ENCODE measurements at places on chromosomes 1 and 21.

DNA sequence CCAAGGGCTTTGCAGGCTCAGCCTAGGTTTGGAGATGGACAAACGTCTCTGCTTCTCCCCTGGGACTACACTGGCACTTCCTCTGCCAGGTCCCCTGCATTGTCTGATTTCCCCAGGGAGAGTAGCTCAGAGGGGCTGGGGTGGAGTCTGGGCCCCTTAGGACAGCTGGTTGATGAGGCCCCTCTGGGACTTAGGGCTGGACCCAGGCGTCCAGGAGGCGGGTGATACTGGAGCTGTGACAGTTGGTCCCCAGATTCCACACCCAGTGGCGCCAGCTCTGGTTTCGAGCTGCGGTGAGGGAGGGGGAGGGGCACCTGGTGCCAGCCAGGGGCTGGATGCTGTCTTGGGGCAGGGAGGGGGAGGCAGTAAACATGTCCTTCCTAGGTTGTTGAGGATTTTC is 7.4 kb upstream of the MEX3A start:
- DNase-seq = no peak

DNA sequence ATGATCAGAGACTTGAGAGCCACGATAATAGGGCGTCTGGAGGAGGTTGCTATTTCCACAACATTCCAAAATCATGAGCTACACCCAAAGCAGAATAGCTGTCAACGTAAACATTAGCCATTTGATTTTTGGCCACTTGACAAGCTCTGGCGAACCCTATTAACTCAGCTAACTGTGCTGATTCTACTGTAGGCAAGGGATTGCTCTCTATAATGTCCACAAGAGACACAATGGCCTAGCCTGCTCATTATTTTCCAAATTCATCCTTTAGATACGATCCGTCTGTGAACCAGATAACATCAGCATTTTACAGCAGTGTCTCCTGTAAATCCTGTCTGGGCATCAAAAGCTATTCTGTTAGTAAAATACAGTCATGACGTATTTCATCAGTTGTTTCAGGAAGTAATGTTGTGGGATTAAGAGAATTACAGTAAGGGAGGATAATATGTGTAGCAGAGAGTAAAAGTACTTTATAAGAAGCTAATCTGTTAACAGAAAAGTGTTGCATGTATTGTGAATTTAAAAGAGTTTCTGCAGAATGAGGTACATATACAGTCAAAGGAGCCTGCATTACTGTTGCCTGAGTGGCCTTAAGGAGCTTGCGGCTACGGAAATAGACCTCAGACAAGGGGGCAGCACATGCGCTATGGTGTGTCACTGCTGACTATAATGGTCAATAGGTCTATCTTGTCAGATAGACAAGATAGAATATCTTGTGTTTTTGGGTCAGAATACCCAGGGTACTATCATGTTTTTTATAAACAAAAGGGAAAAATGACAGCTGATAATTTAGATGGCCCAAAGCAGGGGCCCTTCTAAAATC is 44.9 kb upstream of the TINAGL1 start:
- no peak for DNase-seq

- no peak for DNase-seq
Observed at GRCh38 chr1:234212764-234213657, 160.2 kb upstream of the COA6 start.

- no peak for DNase-seq
Observed at GRCh38 chr1:39789571-39790110, 976 bp upstream of the BMP8B start.

- no peak for DNase-seq
Observed at GRCh38 chr1:114299331-114299975, 145.8 kb upstream of the SYT6 start.

DNA sequence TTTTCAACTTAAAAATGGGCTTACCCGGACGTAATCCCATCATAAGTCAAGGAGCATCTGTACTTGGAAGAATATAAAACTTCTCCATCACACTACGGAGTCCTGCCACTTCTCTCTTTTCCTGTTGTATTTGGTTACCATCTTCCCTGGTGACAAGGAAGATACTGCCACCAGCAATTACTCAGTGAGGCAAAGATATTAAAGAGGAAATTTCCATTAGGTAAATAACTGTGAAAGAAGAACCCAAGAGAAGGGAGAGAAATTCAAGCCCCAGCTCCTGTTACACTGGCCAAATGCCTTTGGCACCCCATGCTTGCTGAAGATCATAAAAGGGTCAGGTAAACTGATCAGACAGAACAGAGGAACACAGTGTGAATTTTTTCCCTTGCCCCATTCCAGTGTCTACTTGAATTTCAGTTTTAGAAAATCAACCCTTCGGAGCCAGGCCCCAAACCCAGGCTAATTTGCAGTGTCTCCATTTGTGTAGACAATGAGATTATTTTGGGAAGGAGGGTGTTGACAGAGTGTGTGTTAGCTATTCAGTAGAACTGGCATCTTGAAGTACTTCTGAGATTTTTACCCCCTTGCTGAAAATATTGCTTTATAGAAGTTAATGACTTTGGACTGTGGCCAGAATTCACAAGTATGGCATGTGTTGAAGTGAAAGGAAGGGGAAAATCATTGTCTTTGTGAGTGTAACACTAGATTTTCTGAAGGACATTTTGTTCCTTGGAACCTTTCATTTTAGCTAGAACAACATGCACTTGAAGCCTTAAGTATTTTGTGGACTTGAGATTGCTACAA is 167.1 kb downstream of the DHRS3 start:
- no peak for DNase-seq

DNA sequence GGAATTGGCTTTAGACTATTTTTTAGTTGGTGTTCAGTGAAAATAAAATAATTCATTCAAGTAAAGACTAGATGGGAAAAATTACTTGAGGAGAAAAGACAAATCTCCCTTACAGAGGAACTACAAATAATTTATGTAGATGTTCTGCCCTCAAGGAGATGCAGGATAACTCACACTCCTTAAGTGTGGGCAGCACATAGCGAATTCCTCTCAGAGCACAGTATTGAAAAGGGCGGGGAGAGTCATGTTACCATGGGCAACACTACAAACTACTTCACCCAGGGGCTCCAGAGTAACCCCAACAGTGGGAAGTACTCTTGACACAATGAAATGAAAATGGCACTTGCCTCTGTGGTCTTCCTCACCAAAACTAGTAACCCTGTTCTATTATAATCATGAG is 20.6 kb upstream of the LAMC2 start:
- DNase-seq = no peak

- DNase-seq = no peak
Observed at GRCh38 chr1:235843461-235843961, 23.2 kb downstream of the LYST start.

DNA sequence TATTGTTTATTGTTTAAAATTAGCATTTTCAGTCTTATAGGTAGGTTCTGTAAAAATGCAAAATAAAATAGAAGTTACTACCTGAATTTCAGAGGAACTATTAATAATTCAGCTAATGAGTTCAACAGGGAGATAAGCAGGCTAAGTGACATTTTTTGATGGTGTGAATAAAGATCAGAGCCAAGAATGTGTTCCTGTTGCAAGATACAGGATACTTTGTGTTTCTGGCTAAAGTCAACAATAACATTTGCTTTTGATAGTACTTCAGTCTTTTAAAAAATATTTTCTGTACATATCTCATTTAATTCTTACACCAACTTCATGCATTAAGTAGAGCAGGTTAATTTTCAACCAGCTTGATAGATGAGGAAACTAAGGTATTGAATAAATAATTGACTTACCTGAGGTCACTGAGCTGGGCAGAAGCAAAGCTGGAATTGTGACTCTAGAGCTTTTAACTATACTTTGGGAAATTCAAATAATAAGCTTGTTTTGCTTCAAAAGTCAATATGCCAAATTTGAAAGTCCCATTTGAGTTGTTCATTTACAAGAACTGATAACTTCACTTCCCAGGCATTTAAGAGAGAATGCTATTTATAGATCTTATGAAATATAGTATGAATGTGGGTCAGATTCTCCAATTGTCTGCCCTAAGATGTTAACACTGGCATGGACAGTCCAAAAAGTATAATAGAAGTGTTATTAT is 6.0 kb downstream of the GORAB start:
- no peak for DNase-seq

DNA sequence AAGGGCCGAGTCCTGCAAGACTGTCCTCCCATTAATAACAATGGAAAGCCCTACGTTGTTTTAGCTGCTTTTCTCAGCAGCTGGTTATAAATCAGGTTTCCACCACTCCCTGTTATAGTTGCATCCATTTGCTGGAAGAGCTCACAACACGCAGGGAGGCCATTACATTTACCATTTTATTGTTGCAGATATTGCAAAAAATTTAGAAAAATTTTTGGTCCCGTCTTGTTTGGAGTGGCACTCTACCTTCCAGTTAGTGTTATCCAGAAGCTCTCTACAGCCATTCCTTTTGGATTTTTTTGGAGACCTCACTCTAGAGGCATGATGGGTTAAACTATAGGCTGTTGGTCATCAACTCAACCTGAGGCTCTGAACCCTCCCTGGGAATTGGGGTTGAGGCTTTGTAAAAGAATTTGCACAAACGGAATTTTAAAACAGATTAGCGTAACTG is 1532.1 kb upstream of the TPTE start:
- DNase-seq = no peak

DNA sequence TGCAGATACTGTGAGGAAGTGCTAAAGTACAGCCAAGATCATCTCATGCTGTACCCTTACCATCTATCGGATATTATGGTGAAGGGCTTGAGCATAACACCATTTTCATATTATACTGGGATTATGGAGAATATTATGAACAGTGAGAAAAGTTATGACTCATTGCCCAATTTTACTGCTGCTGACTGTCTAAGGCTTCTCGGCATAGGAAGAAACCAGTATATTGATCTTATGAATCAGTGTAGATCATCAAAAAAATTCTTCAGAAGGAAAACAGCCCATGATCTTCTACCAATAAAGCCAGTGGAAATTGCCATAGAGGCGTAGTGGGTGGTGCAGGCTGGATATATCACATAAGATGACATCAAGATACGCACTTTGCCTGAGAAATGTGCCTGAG is 47.7 kb downstream of the PPIAL4G start:
- no peak for DNase-seq

DNA sequence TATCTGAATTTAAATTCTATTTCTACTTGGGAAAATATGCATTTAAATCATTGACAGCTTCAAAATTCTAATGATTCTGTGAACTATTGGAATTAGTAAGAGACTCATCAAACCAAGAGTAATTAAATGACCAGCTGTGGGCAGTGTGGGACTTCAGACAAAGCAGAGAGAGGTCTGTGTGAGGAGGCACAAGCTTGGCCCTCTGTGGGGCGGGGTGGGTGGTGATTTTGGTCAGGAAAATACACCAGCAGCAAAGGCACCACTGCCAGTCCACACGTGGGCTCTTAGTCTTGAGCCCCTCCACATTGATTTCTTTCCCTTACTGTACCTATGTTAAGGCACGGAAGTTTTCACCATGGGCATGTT is 39.2 kb upstream of the RAB4A start:
- no peak for DNase-seq

DNA sequence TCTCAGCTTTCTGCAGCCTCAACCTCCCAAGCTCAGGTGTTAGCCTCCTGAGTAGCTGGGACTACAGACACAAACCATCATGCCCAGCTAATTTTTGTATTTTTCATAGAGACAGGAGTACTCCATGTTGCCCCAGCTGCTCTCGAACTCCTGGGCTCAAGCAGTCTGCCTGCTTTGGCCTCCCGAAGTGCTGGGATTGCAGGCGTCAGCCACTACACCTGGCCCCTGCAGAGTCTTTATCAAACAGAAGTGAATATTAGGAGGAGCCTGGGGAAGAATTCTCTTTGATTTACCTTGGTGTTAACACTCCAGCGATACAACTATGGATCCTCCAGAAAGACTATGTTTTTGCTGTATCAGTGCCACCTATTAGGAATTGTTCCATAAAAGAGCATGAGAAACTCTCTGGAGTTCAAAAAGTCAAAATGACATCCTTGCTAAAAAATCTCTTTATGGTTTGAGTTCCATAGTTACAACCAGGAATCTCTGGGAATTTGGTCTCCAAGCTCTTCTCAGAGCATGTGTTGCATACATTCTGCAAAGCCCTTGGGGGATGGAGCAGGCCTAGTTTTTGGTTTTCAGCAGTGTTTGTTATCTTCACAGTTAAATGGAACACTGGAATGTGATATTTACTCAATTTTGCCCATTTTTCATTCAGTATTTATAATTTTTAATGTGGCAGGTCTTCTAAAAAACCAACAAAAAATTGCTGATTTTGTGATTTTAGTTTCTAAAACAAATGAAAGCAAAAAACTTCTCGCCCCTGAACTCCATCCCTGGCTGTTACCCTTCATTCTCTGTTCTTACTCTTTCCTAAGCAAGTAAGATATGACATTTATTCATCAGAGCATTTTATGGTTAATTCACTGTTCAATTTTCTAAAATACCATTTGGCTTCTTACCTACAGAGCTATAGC is 77.3 kb downstream of the OLFML2B start:
- no peak for DNase-seq

- DNase-seq = no peak
Observed at GRCh38 chr1:193569096-193569982, 382.9 kb upstream of the B3GALT2 start.

DNA sequence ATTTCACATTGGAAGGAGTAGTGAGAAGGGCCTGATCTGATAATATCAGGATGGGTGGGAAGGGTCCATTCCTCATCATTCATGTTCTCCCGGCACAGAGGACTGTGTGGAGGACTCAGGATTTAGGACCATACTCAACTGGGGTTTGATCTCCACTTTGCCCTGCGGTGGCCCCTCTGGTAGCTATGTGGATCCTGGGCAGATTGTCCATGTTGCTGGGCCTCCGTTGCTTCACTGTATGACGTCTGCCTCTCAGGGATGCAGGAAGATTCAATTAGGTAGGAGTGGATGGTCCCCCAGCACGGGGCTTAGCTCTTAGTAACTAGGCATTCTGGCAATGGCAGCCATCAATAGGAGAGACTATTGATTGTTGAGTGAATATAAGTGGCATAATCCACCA is 2.3 kb downstream of the ETS2 start:
- no peak for DNase-seq

- DNase-seq = no peak
Observed at GRCh38 chr1:70979313-70979712, 68.3 kb downstream of the PTGER3 start.

DNA sequence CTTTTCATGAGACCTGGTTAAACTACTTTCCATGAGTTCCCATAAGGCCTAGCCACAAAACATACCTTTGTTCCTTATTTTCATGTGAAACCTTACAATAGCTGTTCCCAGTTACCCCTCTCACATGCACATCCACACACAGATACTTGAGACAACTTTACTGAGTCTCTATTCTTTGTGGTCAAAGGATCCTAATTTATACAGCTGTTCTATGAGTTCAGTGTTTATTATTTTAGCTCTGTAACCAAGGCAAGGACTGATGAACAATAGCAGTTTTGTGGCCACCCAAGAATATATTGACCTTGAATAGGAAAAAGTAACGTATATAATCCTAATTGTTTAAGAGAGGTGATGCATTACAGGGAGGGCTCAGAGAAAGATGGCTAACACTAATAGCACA is 160.5 kb upstream of the CACYBP start:
- DNase-seq = no peak

DNA sequence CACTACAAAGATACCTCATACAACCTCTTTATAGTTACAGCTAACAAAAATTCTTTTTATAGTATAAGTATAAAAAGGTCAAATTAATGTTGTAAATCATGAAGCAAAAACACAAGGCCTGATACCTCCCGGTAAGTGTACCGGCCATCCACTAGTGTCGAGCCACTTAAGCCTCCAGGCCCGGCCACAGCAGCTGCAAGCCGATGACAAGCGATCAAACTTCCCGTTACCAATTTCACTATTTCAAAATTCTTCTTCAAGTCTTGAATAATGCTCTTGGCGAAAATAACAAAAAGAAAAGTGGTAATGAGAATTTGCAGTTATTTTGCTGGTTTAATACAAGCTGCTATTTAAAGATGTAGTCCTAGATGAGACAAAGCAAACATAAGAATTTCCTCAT is 67.6 kb downstream of the USP24 start:
- no peak for DNase-seq
